ENCODE measurements at places on chromosomes 2 and 18. TPM values are rescaled to one million over a fixed set of nuclear protein-coding genes. Genes with fewer than 3 reads are reported as not detected.

CACNB4 gene
- total RNA-seq, result 3.4 TPM

DNA sequence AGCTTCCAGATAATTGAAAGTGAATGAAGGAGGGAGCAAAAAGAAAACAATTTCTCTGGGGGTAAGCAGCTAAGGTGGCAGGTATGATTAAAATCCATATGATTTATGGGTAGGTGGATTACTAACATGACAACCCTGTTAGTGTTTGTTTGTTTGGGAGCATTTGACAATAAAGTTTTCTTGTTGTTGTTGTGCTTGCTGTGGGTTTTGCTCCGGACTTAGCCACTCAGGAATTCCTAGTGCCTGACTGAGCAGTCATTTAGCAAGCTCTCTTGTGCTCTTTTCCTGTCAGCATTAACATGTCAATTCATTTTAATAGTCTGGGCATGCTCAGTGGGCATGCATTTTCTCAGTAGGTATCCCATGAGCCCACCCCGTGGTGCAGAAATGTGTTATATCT, 674.8 kb upstream of the ZEB2 start:
- no peak for DNase-seq
- H3K27ac ChIP-seq, result no peak overlapping the region
- no peaks in the 10 kb centered on the region for H3K27me3 ChIP-seq
- peaks cover 18% of the 10 kb centered on the region for H3K4me1 ChIP-seq

- H3K27me3 ChIP-seq, result peaks cover 70% of the 10 kb centered on the region
- no peak overlapping the region for H3K27ac ChIP-seq
- no peak for DNase-seq
Observed at GRCh38 chr2:120489023-120489422, 143.1 kb downstream of the INHBB start.

DNA sequence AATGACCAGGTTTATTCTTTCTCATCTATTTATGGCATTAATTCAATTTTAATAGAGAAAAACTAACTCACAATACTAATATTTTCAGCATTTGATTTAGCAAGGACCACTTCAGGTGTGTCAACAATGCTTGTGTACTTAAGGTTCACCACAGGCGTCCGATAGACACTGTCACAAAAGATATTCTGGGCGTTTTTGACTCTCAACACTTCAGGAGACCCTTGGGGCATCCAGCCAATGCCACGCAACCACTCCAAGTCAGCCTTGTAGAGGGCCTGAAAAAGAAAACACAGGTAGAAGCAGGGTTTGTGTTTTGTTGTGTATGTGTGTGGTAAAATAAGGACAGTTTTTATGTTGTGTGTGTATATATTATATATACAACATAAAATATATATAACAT, 158.2 kb downstream of the NEB start:
- no peaks in the 10 kb centered on the region for H3K4me1 ChIP-seq
- no peak for DNase-seq
- H3K27ac ChIP-seq, result no peak overlapping the region
- H3K36me3 ChIP-seq, result no peaks in the 10 kb centered on the region

DNA sequence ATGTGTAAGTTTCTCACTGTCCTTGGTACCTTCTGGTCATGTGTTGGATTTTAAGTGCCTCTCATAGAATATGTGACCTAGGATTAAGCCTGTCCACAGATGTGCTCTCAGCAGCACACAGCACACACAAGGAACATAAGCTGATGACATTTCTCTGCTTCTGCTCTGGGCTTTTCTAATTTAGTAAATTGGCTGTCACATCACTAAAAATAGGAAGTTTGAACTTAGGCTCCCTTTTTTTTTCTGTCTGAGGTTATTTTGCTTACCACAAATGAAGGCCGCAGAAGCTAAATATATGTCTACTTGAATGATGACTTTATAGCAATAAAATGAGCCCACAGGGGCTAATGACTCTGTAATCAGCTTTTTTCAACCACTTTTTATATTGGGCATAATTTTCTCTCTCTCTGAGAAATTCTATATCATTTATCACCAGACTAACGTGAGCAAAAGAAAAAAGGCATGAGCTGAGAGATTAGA, 150.2 kb upstream of the KLHL14 start:
- H3K4me3 ChIP-seq, result no peak overlapping the region
- peaks cover 4% of the 10 kb centered on the region for H3K4me1 ChIP-seq
- no peaks in the 10 kb centered on the region for H3K27me3 ChIP-seq
- no peak overlapping the region for H3K27ac ChIP-seq
- DNase-seq, result no peak
- no peaks in the 10 kb centered on the region for H3K36me3 ChIP-seq

DNA sequence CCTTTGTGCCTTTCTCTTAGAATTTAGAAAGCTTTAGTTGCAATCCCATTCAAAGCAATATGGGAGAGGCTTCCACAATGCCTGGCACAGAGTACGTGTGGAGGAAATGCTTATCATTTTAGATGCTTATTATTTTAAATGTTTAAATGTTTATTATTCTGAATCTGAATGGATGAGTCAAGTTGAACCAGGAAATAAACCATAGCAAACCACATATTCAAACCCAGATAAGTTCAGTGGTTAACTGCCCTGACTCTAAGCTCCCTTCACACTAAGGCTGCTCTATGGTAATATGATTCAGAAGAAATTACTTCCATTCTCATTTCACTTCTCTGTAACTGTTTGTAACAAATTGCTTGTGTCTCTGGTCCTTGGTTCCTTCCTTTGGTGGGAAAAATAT, 5.2 kb upstream of the PPP4R1 start:
- no peaks in the 10 kb centered on the region for H3K27me3 ChIP-seq
- H3K36me3 ChIP-seq, result no peaks in the 10 kb centered on the region
- DNase-seq, result no peak
- peak overlapping the region; percentile 52 for H3K27ac ChIP-seq

GRCh38 chr18:36155851-36156757, 26.4 kb downstream of the ELP2 start:
- no peaks in the 10 kb centered on the region for H3K27me3 ChIP-seq
- no peak overlapping the region for H3K4me3 ChIP-seq
- peak overlapping the region; percentile 86 for H3K27ac ChIP-seq
- H3K4me1 ChIP-seq, result peaks cover 34% of the 10 kb centered on the region

- no peak overlapping the region for H3K27ac ChIP-seq
- no peaks in the 10 kb centered on the region for H3K36me3 ChIP-seq
- H3K27me3 ChIP-seq, result peaks cover 33% of the 10 kb centered on the region
Observed at GRCh38 chr2:231047274-231047922, 9.3 kb upstream of the PSMD1 start.

Data from osteocyte (in vitro differentiated cells).